ENCODE measurements at places on chromosomes 11 and 22.

DNA sequence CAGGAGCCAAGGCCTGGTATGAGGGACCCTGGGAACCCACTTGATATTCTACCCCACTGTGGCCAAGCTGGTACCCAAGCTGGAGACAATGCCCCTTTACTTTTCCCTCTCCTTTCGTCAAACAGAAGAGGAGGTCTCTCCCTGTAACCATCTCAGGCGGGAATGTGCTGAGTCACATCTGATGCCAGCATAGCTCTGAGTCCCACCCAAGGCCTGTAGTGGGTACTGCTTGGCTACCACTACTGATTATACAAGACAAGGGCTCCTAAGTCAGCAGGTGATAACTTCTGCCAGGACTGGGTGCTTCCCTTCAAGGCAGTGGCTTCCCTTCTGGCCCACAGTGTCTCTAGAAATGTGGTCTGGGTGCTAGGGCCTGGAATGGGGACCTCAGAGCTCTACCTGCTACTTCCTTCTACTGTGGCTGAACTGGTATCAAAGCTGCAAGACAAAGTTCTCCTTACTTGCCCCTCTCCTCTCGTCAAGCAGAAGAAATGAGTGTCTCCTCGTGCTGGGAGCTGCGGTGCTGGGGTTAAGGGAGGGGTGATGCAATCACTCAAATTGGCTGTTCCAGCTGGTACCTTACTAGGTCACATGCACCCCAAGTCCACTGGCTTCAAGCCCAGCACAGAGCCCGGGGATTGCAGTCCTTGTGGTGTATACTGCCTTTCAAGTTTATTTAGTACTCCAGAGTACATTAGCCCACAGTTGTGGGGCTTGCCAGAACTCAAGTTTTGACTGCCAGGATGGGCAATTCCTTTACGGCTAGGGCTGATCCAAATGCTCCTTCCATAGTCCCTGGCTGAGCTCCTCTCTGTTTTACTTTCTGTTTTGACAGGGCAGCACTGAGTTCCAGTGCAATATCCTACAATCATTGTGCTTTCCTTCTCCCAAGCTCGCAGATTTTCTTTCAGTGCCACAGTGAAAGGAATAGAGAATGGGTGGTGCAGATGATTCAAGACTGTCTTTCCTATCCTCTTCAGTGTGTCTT lies 419.7 kb upstream of the CNTN5 start:
- no peak for DNase-seq

DNA sequence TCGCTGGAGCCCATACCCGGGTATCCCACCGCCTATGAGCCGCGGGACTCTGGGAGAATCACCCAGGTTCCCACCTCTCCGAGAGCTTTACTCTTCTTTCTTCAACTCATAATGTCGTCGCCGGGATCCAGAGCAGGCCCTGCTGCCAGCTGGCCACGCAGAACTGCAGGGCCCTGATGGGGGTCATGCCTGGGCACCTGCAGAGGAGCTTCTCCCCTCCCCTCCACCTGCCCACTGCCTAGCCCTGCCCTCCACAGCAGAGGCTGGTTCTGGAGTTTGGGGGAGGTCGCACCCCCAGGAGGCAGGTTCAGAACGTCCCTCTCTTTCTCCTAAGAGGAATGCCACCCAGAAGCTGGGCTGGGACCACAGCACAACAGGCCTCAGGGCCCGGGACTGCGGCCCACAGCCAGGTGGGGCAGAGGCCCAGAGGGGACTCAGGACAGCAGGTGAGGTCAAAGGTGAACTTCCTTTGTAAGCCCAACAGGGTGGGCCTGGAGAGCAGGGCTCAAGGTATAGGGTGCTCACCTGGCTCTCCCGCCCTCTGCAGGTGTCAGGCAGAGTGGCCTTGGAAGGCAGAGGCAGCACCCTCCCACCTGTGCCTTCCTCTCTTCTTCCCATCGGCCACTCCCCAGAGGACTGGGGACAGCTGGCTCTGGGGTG lies 1.9 kb downstream of the SLC25A45 start:
- DNase-seq, result no peak

DNA sequence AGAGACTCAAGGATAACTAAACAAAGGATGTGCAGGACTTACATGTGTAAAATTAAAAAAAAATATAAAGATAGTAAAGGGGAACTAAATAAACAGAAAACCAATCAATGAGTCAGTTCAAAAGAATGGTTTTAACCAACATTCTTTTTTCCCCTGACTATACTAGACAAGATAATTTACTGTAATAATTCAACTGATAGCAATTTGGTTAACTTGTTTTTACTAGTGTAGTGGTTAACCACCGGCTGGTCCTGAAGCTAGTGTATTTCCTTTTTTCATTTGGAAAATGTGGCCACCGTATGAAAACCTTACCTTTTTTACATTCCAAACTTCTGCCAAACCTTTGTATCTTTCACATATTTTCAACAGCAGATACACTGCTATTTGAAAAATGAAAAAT lies 123.1 kb downstream of the ARHGAP42 start:
- DNase-seq, result no peak

DNA sequence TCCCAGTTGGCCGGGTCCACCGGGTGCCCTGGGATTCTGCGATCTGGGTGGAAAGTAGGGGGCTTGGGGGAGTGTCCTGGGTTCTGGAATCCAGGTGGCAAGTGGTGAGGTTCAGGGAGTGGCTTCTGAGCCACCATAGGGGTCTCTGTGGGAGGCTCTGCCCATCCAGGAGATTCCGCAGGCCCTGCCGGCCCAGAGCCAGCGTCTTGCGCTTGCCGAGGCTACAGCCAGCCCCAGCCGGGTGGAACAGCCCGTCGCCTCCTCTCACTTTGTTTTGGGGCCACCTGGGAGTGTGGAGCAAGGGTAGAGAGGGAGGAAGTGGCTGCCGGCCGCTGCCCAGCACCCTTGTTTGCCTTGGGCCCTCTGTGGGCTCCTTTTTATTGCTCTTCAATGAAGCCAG lies 60.6 kb upstream of the PPP6R3 start:
- no peak for DNase-seq

GRCh38 chr11:86706338-86707131 lies 34.1 kb upstream of the ME3 start:
- no peak for DNase-seq

DNA sequence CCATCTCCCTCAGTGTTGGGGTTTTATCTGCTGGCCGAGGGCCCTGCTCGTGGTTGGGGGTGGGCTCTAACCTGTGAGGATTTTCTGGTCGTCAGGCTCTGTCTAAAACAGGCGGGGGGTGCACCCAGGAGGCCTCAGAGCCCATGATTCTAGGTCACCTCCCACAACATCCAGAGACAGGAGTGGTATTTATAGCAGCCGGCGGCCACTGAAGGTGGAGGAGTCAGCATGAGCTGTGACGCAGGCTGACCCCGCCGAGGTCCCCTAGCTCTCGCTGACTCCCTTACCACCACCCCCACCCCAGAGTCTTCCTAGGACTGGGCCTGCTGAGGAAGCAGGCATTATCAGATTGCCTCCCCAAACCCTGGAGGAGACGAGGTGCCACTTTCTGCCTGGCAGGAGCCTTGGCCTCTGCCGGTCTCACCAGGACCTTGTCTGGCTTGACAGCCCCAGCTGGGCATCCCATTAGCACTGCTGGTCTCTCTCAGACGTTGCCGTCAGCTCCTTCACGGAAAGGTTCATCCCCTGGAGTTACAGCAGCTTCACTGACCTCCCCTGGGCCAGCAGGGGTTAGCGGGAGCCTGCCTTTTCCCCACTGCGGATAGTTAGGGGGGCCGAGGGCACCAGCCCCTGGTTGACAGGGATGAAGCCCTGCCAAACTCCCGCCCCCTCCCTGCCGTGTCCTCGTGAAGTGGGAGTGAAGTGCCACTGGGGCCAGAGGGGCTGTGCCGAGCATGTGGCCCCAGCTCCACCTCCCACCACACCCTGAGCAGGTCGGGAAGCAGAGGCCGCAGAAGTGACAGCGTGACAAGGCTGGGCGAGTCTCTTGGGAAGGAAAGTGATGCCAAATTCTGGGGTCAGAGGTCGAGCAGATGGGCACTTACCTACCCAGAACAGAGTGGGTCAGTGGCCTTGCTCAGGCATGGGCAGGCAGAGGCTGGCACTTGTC lies 26.5 kb downstream of the DAGLA start:
- no peak for DNase-seq
